Activated CD4-positive, alpha-beta memory T cell treated with anti-CD3 and anti-CD28 coated beads, Interleukin-2, amount 10 ng/mL, durations not matched to agents 7 days and 5 days (primary cell): ENCODE measurements at places on chromosomes 12 and 14. TPM values are rescaled to one million over a fixed set of nuclear protein-coding genes. Genes with fewer than 3 reads are reported as not detected.

SPIC gene
- not detected for total RNA-seq

EVL gene
- 787 TPM for total RNA-seq

IAPP gene
- total RNA-seq: not detected

PPFIA2 gene
- not detected for total RNA-seq

KRR1 gene
- 61.8 TPM for total RNA-seq
